Neural progenitor cell (in vitro differentiated cells): ENCODE measurements at places on chromosomes 3 and 15. TPM values are rescaled to one million over a fixed set of nuclear protein-coding genes. Genes with fewer than 3 reads are reported as not detected.

- no peak for DNase-seq
- peaks cover 5% of the 10 kb centered on the region for H3K4me1 ChIP-seq
- no peaks in the 10 kb centered on the region for H3K36me3 ChIP-seq
These were observed 13.6 kb downstream of the ARL6 start for GRCh38 chr3:97778152-97778551.

DNA sequence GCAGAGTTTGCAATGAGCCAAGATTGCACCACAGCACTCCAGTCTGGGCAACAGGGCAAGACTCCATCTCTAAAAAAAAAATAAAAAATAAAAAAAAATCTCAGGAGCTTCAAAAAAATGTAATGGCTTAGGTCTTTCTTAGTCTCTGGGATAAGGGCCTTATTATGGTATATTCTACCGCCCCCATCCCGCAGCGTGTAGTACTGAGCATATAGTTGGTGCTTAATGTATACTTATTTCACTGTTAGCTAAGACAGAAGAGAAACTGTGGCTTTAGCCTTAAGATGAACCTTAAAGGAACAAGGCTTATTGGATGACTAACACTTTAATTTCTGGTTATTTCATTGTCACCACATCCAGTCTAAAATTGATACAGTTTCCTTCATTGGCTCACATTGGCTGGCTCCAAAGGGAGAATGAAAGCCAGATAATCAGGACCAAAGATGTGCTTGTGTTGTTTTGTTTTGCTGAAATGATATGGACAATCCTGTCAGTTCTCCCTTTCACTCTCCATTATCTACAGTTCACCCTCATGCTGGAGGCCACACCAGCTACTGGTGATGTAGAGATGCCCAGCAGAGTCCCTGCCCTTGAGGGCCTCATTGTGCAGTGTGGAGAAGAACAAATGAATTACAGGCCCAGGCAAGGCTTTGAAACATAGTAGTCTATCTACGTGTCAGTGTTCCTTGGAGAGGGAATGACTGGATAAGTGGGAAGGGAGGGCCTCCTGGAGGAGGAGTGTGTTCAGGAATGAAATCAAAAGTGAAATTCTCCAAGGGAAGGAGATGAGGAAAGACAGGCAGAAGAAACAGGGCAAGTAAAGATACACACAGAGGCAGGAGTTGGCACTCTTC lies 17.4 kb upstream of the RAF1 start:
- no peak for DNase-seq
- H3K27ac ChIP-seq: no peak overlapping the region
- no peak overlapping the region for H3K4me3 ChIP-seq

The ECE2 gene
- 0.15 TPM in 1 of 2 replicates, not detected in the other for total RNA-seq

DNA sequence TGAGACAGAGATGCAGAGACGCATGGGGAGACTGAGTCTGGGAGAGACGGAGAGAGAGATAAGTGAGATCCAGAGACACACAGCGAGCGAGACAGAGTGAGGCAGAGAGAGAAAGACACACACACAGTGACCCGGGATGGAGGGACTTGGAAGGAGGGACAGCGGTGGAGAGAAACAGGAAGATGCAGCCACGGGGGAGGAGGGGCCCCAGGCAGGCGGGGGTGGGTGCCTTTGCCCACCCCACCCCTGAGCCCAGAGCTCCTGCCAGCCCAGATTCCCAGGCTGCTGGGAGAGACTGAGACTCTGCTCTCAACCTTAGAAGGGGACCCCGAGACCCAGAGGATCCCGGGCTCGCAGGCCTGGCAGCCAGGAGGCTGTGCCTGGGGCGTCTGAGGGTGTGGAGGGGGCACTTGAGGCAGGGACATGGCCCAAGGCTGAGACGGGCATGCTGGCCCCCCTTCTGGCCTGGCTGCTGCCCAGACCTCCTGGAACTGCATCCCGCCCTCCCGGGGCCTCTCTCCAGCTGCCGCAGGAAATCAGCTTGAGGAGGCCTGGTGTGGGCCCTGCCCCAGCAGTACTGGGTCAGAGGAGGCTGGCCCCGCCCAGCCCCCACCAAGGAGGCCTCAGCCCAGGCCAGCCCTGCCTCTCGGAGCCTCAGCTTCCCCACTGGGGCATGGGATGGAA lies 18.1 kb downstream of the H1-8 start:
- H3K27ac ChIP-seq: peak overlapping the region; percentile 53
- no peak for DNase-seq
- no peaks in the 10 kb centered on the region for H3K36me3 ChIP-seq

DNA sequence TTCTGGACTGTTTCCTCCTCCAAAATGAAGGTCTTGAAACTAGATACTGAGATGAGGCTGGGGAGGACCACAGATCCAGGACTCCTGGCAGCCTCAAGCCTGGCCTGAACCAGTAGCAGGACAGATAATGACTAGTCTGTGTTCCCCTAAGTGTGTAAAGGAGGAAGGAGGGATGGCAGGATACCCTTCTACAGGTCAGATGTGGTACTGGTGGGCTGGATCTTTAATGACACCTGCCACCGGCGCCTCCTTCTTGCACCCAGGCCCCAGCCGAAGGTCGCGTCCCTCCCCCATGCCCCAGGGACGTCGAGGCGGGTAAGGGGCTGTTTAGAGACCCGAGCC lies 556 bp downstream of the USP19 start:
- no peaks in the 10 kb centered on the region for H3K4me1 ChIP-seq
- peak overlapping the region; percentile 90 for H3K4me3 ChIP-seq
- no peak for DNase-seq
- no peaks in the 10 kb centered on the region for H3K36me3 ChIP-seq

- H3K27ac ChIP-seq: no peak overlapping the region
- H3K36me3 ChIP-seq: no peaks in the 10 kb centered on the region
- DNase-seq: peak; percentile 51
These were observed 50.4 kb downstream of the IL12A start for GRCh38 chr3:160038862-160039562.

GRCh38 chr3:182829761-182830405 lies 36.6 kb downstream of the ATP11B start:
- H3K27ac ChIP-seq: no peak overlapping the region
- no peaks in the 10 kb centered on the region for H3K4me1 ChIP-seq
- no peak overlapping the region for H3K4me3 ChIP-seq
- H3K36me3 ChIP-seq: no peaks in the 10 kb centered on the region
- no peak for DNase-seq
- H3K27me3 ChIP-seq: no peaks in the 10 kb centered on the region

The IL5RA gene
- total RNA-seq: not detected in 2 replicates
